ENCODE measurements at places on chromosomes 12 and 14.

DNA sequence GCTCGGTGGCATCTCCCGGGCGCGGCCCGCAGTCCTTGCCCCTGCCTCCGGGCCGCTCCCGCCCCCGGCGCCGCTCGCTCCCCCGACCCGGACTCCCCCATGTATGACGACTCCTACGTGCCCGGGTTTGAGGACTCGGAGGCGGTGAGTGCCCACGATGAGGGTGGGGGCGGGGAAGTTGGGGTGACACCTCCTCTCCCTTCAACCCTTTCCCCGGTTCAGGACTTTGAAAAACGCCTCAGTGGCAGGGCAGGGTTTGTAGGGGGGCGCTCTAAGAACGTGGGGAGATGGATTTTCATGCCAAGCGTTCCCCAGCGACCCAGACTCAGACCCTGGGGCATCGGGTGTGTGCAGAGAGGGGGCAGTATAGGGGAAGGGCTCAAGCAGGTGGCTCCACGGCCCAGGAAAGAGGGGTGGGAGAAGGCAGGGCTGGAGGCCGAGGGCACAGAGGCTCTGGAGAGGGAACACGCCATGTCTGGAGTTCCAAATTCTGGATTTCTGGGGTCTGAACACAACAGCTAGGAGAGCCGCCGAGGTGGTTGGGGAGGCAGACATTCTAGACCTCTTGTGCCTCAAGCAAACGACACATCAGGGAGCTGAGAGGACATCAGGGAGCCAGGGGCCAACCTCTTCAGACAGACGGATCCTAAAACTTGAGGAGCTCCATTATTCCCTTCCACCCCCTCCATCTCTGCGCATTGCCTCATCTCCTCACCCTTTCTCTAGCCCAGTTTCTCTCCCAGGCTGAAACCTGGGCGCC, 715 bp downstream of the CACNB3 start:
- no peak for DNase-seq

- no peak for DNase-seq
These were observed 14.0 kb downstream of the KCTD10 start for GRCh38 chr12:109462868-109463692.

GRCh38 chr14:29486132-29486531, 441.5 kb downstream of the PRKD1 start:
- DNase-seq = no peak

GRCh38 chr12:131975228-131975627, 25.5 kb downstream of the EP400 start:
- no peak for DNase-seq

DNA sequence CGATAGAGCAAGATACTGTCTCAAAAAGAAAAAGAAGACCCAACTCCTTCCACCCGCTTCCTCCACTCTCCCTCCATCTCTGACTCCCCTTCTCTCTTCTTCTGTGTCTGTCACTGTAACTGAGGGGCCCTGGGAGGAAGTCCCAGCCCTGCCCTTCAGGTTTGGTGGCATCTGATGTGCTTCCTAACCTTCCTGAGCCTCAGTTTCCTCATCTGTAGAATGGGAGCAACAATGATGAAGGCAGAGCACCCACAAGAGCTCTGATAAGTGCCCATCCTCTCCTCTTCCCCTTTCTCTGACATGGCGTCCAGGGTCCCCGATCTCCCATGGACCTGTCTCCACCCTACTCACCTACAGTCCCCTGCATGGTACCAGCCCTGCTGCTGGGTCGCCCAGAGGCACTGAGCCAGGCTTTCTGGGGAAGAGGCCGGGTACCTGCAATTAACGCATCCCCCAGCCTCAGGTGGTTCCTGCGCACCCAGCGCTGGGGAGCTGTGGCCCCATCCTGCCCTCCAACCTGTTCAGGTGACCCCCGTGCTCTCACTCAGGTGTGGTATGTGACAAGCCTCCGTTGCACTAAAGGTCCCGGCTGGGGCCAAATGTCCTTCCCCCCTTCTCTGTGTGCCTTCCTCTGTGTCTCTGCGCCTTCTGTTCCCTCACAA, 13.2 kb downstream of the FOXN4 start:
- DNase-seq = no peak

- no peak for DNase-seq
These were observed 33.8 kb upstream of the COL2A1 start for GRCh38 chr12:48038085-48038484.

DNA sequence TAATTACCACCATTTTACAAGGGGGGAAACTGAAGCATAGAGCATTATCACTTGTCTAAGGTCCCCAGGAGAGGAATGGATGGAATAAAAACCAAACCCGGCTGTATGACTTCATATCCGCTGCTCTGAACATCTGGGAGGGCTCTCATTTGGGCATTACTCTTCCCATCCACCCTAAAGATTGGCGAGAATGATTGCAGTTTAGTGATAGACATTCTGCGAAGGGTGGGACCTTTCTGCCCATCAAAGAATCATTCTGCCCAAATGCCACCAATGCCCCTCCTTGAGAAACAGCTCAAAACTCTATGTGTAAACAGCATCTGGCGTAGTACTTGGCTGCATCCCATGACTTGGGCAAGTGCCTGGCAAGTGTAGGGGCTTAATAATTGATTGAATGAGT, 11.6 kb downstream of the CHST11 start:
- no peak for DNase-seq

DNA sequence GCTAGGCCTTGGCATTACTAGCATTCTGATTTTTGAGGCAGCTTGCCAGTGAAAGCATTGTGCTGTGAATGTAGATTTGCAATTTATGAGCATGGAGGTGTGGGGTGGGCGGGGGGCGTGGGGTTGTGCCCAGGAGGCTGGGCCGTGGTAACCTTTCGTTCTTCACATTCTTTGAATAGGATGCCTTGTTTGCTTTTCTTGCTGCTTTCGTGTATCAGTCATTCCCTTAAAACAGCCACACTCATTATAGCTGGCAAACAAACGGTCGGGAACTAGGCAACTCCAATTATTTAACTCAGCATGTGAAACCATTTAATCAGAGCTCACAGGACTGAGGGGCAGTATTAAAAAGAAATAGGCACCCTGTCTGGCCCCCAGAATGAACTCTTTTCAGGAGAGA, 115.9 kb upstream of the PELI2 start:
- no peak for DNase-seq

- no peak for DNase-seq
These were observed 236.7 kb downstream of the ANO2 start for GRCh38 chr12:5708371-5708770.

DNA sequence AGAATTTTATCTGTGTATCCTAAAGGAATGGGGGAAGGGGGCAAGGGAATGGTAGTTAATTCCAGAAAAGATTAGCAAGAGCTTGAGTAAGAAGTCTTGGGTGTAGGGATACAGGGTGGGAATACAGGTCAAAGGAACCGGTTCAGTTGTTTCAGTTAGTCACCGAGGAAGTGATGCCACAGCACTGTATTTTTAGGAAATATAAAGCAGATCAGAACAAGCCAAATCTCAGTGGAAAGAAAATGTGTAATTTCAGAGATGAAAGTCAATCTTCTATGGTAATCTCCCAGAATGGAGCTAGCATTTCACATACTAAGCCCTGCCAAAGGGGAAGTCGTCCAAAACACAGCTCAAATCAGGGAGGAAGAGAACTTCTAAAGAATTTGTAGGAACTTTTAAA, 4.7 kb upstream of the TUBA1C start:
- no peak for DNase-seq

- no peak for DNase-seq
These were observed 112.5 kb downstream of the RIN3 start for GRCh38 chr14:92626041-92626440.

DNA sequence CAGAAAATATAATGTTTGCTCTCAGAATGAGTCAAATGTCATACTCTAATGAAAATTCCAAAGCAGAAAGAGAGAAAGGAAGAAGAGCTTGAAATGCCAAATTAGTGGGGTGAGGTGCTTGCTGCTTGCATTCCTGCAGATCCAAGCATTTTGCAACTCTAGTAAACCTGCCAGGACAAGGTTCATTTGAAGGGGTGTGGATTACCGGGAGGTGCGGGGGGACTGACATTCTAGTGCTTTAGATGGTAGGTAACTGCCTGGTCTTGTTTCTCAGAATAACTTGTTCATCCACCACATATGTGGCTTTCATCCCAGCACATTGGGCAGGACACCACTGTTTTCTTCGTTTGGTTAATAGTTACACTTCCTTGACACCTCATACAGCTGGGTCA, 144.4 kb downstream of the AKAP6 start:
- no peak for DNase-seq

DNA sequence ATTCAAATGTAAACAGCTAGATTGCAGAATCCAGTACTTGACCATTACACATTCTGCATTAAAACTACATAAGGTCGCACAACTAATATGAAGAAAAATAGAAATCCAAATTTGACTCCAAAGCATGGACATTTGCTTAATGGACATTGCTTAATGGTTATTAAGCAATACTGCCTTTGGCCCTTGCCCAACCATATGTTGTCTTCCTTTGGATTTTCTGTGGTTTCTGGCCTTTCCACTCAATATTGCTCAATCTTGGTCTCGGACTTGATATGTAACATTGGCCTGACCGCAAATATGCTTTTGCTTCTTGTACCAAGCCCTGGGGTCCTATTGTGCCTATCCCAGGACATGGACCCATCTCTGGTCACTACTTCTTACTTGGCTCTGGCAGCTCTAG, 67.2 kb downstream of the PTPRR start:
- no peak for DNase-seq

DNA sequence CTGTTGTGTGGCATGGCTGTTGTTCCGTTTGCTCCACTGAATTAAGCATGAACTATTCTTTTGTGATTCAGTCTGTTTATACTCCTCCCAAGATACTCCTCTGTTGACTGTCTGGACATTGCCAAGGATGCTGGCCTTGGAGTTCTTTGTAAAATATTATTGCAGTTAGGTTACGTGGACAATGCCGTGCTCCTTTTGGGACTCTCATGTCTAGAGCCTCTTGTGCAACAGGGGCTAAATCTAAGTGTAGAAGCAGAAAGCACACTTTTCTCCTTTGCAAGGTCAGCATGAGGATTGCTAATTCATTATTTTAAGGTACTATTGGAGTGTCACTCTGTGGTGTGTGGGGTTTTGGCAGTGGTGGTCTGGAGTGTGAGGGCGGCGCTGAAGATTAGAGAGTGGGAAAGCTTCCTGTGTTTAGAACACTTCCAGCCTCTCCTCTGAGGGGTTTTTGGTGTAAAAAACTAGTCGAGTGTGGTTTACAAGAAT, 125.4 kb downstream of the SAMD4A start:
- no peak for DNase-seq
